ENCODE measurements at places on chromosomes 2 and 18. TPM values are rescaled to one million over a fixed set of nuclear protein-coding genes. Genes with fewer than 3 reads are reported as not detected.

The SLC4A5 gene
- 2.4 TPM for total RNA-seq

The SLC40A1 gene
- total RNA-seq = 60.4 TPM

The WBP1 gene
- total RNA-seq = 114 TPM

The MTX2 gene
- total RNA-seq = 34.1 TPM

The ICOS gene
- total RNA-seq = not detected

The DUSP19 gene
- 1.7 TPM for total RNA-seq

The NT5DC4 gene
- total RNA-seq = not detected

DNA sequence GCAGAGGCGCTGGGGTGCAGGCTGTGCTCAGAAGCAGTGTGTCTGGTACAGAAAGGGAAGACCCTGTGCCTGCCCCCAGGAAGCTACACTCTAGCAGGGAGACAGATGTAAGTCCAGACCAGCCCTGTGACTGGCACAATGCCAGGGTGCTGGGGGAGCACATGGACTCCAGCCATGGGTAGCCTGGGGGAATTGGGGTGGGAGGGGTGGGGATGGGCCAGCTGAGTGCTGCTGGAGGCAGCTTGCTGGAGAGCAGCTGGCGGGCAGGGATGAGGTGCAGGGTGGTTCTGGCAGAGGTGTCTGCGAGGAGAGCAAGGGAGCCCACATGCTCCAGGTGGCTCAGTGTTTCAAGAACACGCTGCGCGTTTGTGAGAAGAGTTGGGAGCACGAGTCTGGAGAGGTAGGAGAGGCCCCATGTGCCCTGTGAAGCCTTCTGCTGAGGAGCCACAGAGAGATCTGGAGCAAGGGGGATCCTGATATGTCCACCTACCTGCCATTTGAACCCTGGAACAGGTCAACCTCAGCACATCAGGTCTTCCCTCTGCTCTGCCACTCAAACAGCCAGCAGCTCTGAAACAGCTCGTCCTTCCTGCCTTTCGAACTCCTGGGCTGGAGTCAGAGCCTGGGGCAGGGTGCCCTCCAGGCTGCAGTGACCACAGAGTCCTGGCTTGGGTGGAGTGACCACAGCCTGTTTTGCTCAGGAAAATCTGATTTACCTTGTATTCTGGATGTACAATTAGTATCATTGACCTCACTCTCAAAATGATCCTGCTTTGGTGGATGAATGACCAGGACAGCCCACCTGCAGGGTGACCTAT, 15.1 kb downstream of the ALLC start:
- no peaks in the 10 kb centered on the region for H3K36me3 ChIP-seq
- H3K27me3 ChIP-seq = no peaks in the 10 kb centered on the region
- H3K4me1 ChIP-seq = no peaks in the 10 kb centered on the region
- no peak overlapping the region for H3K27ac ChIP-seq
- H3K4me3 ChIP-seq = no peak overlapping the region

- no peaks in the 10 kb centered on the region for H3K27me3 ChIP-seq
- peaks cover 19% of the 10 kb centered on the region for H3K4me1 ChIP-seq
Measured at GRCh38 chr2:25251071-25251421, 82.7 kb upstream of the POMC start.

GRCh38 chr2:229901819-229902218, 20.0 kb downstream of the TRIP12 start:
- no peak overlapping the region for H3K4me3 ChIP-seq
- H3K4me1 ChIP-seq = peaks cover 5% of the 10 kb centered on the region

- H3K4me1 ChIP-seq = no peaks in the 10 kb centered on the region
- no peaks in the 10 kb centered on the region for H3K36me3 ChIP-seq
- no peak for DNase-seq
- H3K4me3 ChIP-seq = no peak overlapping the region
- no peak overlapping the region for H3K27ac ChIP-seq
Measured at GRCh38 chr2:6896930-6897759, 19.6 kb downstream of the RSAD2 start.

- H3K27me3 ChIP-seq = peaks cover 7% of the 10 kb centered on the region
- no peak overlapping the region for H3K4me3 ChIP-seq
- H3K36me3 ChIP-seq = peaks cover 3% of the 10 kb centered on the region
- no peak for DNase-seq
Measured at GRCh38 chr18:79962311-79962710, 2.1 kb upstream of the HSBP1L1 start.

DNA sequence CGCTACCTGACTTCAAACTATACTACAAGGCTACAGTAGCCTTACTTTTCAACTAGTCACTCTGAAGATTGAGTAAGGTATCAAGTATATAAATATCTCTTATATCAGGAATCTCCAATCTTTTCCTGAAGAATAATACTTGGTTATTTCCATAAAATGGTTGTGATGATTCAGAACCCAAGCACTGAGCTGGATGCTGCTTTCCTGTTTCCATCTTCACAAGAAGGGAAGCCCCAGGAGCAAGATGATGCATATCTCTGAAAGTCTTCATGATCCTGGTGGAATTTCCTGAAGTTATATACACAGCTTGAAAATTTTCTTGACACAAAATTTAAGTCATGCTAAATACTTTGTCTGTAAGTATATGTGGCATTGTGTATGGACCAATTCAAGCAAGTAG, 243.9 kb upstream of the TANK start:
- H3K4me3 ChIP-seq = no peak overlapping the region
- no peak for DNase-seq
- no peaks in the 10 kb centered on the region for H3K4me1 ChIP-seq

DNA sequence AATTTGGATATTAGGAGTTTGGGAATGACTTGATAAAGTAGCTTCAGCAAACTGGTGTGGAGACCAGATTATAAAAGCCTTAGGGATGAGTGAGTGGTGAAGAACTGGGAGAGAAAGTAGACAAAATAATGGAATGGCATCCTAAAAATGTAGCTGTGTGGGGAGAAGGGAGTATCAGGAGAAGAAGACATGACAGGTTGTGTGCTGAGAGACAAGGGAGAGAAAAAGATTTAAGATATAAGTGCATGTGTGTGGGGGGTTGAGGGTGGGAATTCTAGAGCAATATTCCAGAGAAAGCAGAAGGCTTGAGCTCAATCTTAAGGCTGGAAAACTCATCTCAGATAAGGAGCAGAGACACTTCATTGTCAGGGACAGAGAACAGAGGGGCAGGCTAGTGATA, 159.5 kb downstream of the HNMT start:
- no peak for DNase-seq
- H3K4me3 ChIP-seq = no peak overlapping the region
- H3K27ac ChIP-seq = no peak overlapping the region
- no peaks in the 10 kb centered on the region for H3K27me3 ChIP-seq
- H3K4me1 ChIP-seq = peaks cover 3% of the 10 kb centered on the region

DNA sequence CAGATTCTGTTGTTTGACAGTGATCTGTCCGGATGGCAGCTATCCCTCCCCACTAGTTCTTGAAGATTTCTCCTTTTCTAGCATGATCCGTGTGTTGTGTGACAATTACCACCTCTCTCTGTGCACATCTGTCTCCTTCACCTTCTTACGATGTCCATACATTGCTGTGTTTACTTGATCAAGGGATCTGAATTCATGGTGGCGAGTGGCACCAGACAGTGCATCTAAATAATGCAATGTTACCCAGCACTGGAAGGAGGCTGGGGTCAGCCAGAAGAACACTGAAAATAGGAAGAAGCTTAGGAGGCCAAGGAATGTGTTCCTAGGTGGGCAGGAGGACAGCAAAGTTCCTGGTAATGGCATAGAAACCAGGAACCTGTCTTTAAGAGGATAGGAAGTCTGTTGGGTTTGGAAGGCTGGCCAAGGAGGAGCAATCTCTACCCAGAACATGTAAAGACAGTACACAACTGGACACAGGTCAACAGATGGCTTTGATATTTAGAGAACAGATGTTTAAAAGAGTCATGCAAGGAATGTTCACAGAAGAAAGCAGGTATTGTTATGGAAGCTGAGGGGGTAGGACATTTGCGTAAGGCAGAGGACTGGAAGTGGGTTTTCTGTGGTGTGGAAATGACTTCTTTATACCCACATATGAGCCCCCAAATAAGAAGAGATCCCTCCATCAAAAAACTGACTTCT, 126.4 kb downstream of the HRH4 start:
- DNase-seq = no peak
- H3K36me3 ChIP-seq = no peaks in the 10 kb centered on the region
- no peak overlapping the region for H3K4me3 ChIP-seq
- peaks cover 7% of the 10 kb centered on the region for H3K27me3 ChIP-seq
- H3K27ac ChIP-seq = no peak overlapping the region

GRCh38 chr2:110748489-110748867, 16.1 kb downstream of the ACOXL start:
- H3K4me1 ChIP-seq = peaks cover 24% of the 10 kb centered on the region
- H3K36me3 ChIP-seq = no peaks in the 10 kb centered on the region
- DNase-seq = no peak
- H3K27me3 ChIP-seq = no peaks in the 10 kb centered on the region
- no peak overlapping the region for H3K4me3 ChIP-seq

GRCh38 chr2:212904646-212905045, 246.8 kb downstream of the IKZF2 start:
- no peak for DNase-seq
- H3K27me3 ChIP-seq = no peaks in the 10 kb centered on the region
- peaks cover 3% of the 10 kb centered on the region for H3K4me1 ChIP-seq
- no peak overlapping the region for H3K27ac ChIP-seq
- no peak overlapping the region for H3K4me3 ChIP-seq
